CD4-positive, alpha-beta T cell treated with Interleukin-10 for 1 hour (primary cell): ENCODE measurements at places on chromosomes 1 and 21.

GRCh38 chr1:39648496-39648895, 9.1 kb upstream of the HEYL start:
- no peak for DNase-seq

DNA sequence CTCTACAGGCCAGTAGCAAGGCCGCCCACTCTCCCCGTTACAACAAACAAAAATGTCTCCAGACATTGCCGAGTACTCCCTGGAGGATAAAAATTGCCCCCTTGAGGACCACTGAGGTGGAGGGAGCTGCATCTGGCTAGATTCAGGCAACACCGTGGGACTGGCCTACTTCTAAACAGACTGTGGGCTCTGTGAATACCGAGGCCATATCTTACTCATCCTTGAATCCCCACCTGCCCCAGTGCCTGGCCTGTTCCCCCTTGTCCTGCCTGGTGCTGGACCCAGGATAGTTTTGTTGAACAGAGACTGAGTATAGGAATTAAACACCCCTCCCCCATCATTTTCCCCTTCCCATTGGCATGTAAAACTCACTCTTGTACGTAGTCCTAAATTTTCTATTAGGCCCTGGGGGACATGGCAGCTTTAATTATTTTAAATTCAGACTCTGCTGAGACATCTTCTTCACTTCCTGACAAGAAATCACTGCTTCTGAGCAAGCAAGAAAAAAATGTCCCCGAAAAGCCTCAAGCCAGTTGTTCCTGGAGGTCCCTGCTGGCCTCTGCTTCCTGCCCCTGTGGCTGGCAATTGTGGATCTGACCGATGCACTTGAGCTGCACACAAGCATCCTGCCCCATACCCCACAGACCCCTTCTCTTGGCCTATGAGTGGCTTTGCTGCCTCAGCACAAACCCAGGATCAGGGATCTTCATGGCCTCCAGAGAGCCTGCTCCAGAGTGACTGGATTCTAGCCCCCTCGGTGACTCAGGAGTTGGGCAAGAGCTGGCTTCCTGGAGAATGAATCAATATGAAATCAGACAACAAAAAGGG, 111.0 kb downstream of the ACTL8 start:
- no peak for DNase-seq

DNA sequence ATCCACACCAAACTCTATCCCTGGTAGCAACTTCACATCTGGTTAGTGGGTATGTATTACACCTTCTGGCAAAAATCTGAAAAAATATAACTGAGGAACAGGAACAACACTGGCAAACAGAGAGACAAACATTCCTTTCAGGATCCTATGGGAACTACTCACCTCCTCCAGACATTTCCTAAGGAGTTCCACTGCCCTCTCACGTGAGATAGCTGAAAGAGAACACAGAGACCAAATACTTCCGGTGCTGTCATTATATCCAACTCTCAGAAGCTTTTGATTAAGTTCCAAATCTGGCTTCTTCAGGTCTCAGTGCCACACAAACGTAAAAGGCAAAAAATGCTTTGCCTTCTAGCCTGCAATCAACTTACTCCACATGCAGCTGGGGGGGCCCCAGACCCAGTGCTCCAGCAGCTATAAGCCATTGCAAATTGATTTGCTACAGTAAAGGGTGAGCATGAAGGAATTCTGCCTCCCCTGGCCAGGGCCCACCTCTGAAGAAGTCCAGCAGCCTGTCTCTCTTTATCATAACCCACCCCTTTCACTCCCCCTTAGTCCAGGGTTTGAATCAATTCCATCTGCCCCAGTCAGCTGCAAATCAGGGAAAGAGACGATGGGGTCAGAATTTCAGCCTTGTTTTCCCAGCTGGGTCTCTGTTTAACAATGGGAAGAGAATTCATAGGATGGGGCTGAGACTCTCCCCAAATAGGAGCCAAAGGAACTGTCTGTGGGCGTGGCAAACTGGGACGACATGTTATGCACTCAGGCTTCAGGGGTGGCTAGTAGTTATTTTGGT, 32.2 kb downstream of the TFAP2E start:
- DNase-seq, result no peak

DNA sequence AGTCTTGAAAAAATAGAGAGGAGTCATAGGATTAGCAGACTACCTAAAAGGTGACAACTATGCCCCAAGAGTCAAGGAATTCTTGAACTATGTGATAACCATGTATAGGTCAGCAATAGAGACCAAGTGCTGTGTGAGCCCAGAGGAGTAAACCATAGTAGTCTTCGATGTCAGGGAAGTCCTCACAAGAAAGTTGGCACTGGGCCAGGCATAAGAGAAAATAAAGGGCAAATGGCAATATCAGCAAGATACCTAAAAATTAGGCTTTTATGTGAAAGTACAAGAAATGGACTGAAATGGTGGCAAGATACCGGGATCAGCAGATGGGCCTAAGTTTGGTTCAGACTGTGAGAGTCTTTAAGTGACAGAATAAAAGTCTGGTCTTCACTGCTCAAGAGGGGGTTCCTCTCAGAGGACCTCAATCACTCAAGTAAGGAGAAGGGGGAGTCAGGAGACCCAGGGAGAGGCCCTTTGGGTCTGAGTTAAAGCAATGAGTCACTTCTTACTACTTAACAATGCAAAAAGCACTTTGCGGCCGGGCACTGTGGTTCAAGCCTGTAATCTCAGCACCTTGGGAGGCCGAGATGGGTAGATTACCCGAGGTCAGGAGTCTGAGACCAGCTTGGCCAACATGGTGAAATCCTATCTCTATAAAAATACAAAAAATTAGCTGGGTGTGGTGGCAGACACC, 95.0 kb downstream of the TEX35 start:
- no peak for DNase-seq

DNA sequence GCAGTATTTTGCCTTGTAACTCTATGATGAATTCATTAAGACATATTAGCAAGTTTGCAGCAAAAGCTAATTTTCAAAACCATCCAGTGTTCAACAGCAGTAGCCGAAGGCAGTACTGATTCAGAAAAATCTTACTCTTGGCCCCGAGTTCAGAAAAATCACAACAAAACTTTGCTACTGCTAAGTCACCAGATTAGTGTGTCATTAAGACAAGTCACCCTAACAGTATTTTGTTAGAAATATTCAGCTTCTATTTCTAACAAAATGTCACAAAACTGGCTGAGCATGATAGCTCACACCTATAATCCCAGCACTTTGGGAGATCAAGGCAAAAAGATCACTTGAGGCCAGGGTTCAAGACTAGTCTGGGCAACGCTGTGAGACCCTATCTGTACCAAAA, 8.2 kb downstream of the GTF2B start:
- no peak for DNase-seq

DNA sequence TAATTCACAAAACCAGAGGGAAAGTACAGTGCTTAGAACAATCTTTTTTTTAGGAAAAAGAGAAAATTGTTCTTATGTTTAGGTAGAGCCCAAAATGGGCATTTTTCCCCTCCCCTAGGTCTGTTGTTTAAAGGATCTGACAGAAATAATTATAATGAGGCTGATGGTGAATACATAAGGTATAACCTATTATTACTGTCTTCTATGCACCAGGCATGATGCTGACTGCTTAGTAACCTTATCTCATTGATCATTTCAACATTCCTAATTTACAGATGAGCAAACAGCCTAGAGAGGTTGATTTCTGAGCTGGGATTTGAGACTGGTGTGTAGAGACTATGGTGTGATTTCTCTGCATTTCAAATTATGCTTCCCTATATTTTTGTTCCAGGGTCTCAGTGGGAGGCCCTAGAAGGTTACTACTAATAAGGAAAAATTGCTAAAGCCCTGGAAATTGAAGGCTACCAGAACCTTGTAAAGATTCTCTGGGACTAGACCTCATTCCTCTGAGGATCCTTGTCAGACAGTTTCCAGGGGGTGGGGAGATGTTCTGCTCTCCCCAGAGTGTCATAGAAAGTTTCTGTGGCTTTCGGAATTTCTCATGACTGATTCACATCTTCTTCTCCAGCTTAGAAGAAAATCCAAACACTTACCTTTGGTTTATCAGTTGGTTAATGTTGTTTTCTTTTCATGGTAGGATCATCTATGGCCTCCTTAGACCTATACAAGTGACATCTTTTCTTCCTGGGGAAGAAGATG, 44.9 kb downstream of the ROR1 start:
- DNase-seq, result no peak

GRCh38 chr1:3063379-3064295, 5.4 kb upstream of the PRDM16 start:
- no peak for DNase-seq

GRCh38 chr1:182672487-182672836, 11.9 kb downstream of the RGS8 start:
- DNase-seq, result no peak

- DNase-seq, result no peak
These were observed 17.9 kb upstream of the RGS18 start for GRCh38 chr1:192140382-192140781.

DNA sequence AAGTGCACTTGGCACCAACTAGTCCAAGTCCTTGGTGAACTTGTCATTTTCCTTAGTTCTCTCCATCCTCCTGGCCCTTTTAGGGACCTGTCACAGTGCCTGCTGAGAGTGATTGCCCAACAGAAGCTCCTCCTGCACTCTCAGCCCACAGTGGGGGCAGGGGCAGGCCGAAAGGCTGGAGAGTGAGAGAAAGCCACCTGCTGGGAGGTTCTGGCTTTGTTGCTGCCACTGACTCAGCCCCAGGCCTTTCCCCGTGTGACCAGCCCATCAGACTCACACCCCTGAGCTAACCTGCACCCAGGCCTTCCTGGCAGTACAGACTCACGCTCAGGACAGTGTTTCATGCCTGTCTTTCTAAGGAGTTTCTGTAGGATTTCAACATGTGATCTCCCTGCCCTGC, 17.1 kb upstream of the PROK1 start:
- no peak for DNase-seq

DNA sequence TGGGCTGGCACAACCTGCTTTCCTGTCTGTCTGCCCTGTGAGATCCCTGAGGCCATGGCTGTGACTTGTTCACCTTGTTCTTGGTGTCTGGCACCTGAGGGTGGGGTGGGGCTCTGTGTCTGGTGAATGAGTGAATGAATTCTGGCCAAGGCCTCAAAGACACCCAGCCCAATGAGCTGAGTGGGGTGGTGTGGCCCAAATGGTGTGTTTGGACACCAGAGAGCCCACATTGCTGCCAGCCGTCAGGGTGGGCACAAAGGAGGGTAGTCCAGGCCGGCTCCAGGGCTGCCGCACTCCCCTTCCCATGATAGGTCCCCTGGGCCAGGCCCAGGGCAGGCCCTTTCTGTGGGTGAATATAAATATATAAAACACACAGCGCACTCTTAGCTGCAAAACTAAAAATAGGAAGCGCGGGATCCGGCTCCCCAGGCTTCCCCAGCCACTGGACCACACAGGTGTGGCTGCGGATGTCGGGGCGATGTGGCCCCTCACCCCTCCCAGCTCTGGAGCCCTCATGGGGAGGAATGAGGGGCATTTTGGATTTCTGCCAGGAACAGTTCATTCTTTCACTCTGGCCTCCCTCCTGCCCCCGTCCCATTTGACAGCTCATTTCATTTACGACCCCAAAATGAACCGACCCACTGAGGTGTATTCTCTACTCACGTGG, 33.3 kb downstream of the RUNX3 start:
- DNase-seq, result no peak
